Activated CD4-positive, alpha-beta T cell treated with anti-CD3 and anti-CD28 coated beads, Interleukin-2, amount 10 ng/mL, durations not matched to agents 24 days and 14 days (primary cell): ENCODE measurements at places on chromosomes 11 and 22. TPM values are rescaled to one million over a fixed set of nuclear protein-coding genes. Genes with fewer than 3 reads are reported as not detected.

DNA sequence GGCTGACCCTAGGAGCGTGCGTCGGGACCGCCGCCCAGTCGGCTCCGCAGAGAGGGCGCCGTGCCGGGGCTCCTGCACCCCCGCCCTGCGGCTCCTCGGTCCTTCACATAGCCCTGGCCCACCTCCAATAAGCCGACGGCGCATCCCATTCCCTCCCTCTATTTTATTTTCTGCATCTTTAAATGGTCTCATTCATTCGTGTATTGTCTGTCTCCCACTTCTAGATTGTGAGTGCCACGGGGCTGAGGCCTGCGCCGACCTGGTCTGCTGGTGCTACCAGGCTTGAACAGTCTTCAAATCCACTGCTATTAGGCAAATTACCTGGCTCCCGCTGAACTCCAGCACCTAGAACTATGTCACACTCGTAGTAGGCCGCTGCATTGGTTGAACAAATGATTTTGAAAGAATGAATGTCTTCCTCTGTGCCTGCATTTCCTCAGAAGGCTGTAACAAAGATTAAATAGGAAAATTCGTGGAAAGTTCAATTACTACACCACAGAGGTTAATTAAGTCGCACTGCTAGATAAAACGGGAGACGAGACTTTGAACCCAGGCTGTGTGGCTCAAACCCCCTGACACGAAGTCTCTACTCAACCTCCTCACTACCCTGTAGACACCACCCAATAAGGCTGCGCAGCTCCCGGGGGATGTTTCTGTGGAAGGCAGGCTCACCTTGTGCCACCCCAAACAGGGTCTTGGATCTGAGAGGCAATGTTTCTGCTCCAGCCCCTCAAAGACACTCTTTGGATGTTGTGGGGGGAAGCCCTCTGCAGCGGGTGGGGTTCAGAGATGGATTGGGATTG lies 1.2 kb upstream of the PPP1R14B start:
- DNase-seq = no peak
- peaks cover 12% of the 10 kb centered on the region for H3K36me3 ChIP-seq
- peak overlapping the region; percentile 90 for H3K4me3 ChIP-seq
- H3K4me1 ChIP-seq = peaks cover 27% of the 10 kb centered on the region
- H3K27me3 ChIP-seq = no peaks in the 10 kb centered on the region

The ALDH3B2 gene
- total RNA-seq = not detected in 2 replicates

DNA sequence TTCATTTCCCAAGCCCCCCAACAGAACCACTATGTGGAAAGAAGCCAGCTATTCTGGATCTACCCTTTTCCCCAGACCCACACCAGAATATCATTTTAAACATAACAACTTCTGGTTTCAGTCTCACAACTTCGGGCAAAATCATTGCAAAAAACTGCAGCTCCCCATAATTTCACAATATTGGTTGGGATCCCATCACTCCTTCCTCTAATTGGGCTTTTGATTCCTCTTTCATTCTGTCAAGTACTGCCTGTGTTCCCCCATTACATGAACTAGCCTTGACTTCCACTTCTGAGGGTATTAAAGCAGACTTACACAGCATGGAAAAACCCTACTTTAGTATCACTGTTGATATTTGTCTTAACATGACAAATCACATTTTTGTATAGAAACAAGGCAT lies 4.1 kb upstream of the APOL3 start:
- no peaks in the 10 kb centered on the region for H3K27me3 ChIP-seq
- DNase-seq = no peak
- peaks cover 59% of the 10 kb centered on the region for H3K4me1 ChIP-seq
- no peak overlapping the region for H3K27ac ChIP-seq
- peaks cover 3% of the 10 kb centered on the region for H3K36me3 ChIP-seq
- H3K4me3 ChIP-seq = no peak overlapping the region

The TRIM29 gene
- not detected in 2 replicates for total RNA-seq

The CRYBB2 gene
- not detected in 2 replicates for total RNA-seq

The CPT1B gene
- total RNA-seq = 63.1 and 71.5 TPM in 2 replicates

GRCh38 chr11:105975128-105975527 lies 46.9 kb downstream of the MSANTD4 start:
- H3K27ac ChIP-seq = no peak overlapping the region
- H3K27me3 ChIP-seq = peaks cover 2% of the 10 kb centered on the region
- H3K4me1 ChIP-seq = no peaks in the 10 kb centered on the region
- H3K36me3 ChIP-seq = no peaks in the 10 kb centered on the region
- no peak overlapping the region for H3K4me3 ChIP-seq

GRCh38 chr11:61067782-61068446 lies 34.4 kb upstream of the CD5 start:
- DNase-seq = no peak
- H3K27me3 ChIP-seq = no peaks in the 10 kb centered on the region
- H3K27ac ChIP-seq = no peak overlapping the region
- H3K4me1 ChIP-seq = peaks cover 81% of the 10 kb centered on the region
- H3K36me3 ChIP-seq = peaks cover 78% of the 10 kb centered on the region
- no peak overlapping the region for H3K4me3 ChIP-seq

The ARHGAP8 gene
- 0.12 and 0.36 TPM in 2 replicates for total RNA-seq

GRCh38 chr22:30717952-30718351 lies 23.3 kb downstream of the OSBP2 start:
- no peaks in the 10 kb centered on the region for H3K4me1 ChIP-seq
- H3K27me3 ChIP-seq = no peaks in the 10 kb centered on the region
- no peak overlapping the region for H3K4me3 ChIP-seq
- H3K27ac ChIP-seq = peak overlapping the region; percentile 71
